Hematopoietic multipotent progenitor cell treated with erythropoietin and hydrocortisone succinate and interleukin-3 and kit ligand, for 8 days (in vitro differentiated cells): ENCODE measurements at places on chromosomes 1 and 21.

DNA sequence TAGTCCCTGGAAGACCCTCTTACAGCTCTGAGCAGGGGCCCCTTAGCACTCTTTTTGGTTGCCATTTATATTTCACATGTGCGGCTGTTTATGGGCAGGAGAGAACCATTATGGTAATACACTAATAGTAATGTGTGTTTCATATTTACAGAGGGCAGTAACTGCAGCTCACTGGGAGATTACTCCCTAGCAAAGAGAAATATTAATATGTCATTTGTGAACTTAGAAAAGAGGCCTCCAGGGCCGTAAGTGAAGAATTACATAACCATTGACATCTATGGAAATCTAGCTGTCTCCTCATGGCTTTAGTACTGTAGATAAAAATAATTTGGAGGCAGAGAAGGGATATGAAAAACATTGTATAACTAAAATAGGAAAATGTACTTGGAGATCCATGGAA lies 23.4 kb upstream of the RGS16 start:
- DNase-seq, result no peak

DNA sequence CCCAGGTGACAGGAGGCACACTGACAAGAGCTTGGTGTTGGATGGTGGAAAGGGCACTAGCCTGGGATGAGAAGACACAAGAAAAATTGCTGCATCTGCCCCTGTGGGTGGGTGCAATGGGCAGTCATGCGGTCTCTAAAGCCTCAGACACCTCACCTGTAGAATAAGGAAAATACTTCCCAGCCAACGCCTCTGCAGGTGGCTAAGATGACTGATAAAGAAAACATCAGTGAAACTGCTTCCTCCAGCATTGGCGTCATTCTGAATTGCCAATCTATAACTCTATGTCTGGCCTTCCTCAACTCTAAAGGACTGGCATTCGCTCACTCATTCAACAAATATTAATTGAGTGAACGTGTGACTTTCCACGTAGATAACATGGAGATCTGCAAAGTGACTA lies 100.4 kb upstream of the F3 start:
- DNase-seq, result no peak

DNA sequence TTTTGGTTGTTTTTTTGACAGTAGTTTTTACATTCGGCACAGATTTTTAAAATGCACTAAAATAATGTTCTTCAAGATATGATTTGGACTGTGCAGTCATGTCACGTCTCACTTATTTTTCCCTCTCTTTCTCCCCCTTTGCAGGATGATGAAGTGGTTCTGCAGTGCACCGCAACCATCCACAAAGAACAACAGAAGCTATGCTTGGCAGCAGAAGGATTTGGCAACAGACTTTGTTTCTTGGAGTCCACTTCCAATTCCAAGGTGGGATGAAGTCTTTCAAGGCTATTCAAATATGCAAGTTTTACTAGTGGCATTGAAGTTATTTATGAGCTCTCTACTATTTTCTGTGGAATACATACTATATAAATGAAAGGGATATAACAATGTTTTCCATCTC lies 228.4 kb downstream of the RYR2 start:
- DNase-seq, result no peak

DNA sequence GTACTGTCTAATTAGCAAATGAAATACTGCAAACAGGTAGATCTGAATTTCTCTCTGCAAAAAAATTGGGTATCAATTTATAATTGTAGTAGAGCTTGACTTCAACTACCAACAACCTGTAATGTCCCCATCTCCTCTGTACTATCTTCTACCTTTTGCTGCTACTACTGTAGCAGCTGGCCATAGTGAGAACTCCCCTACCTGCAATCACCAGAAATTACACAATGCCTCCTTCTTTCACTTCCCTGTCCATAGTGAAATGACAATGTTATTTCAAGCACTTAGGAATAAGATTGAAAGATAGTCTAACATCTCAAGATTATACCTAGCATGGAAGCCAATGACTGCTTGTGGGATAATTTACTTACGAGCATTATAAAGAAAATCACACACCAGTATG lies 100.4 kb downstream of the ACBD6 start:
- DNase-seq, result no peak

GRCh38 chr21:35932232-35932911 lies 128.0 kb downstream of the SETD4 start:
- peak; percentile 32 for DNase-seq

DNA sequence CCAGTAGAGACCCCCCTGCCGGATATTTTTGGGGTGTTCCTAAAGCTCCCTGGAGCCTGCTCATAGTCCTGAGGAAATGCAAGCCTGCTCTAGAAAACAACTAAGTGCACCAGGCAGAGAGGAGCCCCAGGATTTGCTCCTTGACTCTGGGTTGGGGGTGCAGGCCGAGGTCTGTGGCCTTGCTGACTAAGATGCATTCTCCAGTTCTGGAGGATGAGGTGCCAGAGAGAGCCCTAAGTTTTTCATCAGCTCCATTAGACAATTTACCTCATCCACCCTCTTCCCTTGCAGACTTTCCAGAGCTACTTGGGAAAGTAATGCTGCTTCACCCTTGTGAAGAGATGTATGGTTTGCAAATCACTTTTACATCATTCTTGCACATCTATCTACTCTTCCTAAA lies 9.1 kb downstream of the TUFT1 start:
- no peak for DNase-seq

GRCh38 chr1:64572222-64572900 lies 102.4 kb downstream of the CACHD1 start:
- DNase-seq, result no peak

GRCh38 chr1:229205854-229206253 lies 65.1 kb upstream of the RAB4A start:
- DNase-seq, result no peak

- no peak for DNase-seq
These were observed 7.4 kb downstream of the USP48 start for GRCh38 chr1:21775550-21775914.

- no peak for DNase-seq
These were observed 1.4 kb downstream of the RCAN3 start for GRCh38 chr1:24503870-24504523.

- peak; percentile 62 for DNase-seq
These were observed 552 bp upstream of the GPR157 start for GRCh38 chr1:9129266-9130041.

DNA sequence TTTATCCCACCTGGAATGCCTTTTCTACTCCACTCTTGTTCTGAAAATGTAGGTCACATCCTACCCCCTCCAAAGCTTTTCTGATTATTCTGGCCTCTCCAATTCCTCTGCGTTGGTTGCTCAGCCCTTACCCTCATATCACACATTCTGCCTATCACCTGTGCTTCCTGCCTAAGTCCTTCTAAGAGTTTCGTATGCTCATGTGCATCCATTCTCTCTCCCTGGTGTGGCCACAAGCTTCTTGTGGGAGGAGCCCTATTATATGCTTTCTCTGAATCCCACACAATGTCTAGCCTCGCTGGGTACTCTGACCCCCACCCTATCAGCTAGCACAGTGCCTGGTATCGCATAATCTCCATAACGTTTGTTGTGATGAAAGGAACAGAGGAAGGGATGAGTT lies 54.2 kb downstream of the CD58 start:
- no peak for DNase-seq

GRCh38 chr1:175073633-175074032 lies 6.0 kb downstream of the TNN start:
- DNase-seq, result no peak

GRCh38 chr1:177170756-177171535 lies at the start of gene BRINP2:
Gene BRINP2, plus strand, starts transcription at chr1:177170958. Its CDS starts 58,919 bp downstream, at chr1:177229877.
- no peak for DNase-seq

- DNase-seq, result no peak
These were observed 43.6 kb downstream of the LRRC7 start for GRCh38 chr1:69611316-69611715.

GRCh38 chr1:10450156-10450814 lies 454 bp downstream of the CORT start:
- DNase-seq, result no peak

DNA sequence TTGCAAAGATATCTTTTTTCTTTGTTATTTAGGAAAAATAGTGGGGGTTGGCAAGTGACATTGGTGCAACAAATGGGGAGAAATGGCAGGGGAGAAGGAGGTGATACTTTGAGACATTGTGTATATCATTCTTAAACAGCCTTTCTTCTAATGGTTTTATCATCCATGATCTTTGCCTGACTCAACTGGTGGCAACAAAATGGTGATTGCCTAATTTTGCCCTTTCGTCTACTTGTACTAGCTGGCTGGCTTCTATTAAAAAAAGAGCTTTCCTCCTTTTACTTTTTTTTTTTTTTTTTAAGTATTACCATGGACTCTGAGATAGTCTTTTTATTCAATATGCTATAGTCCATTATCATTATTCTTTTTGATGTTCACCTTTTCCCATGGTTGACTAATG lies 27.7 kb downstream of the DESI2 start:
- DNase-seq, result no peak

- DNase-seq, result no peak
These were observed 179.3 kb downstream of the ZC3H11B start for GRCh38 chr1:219433496-219434131.

- DNase-seq, result no peak
These were observed 104.9 kb downstream of the PTGS2 start for GRCh38 chr1:186575348-186575747.
